ENCODE measurements at places on chromosomes 6 and 20.

DNA sequence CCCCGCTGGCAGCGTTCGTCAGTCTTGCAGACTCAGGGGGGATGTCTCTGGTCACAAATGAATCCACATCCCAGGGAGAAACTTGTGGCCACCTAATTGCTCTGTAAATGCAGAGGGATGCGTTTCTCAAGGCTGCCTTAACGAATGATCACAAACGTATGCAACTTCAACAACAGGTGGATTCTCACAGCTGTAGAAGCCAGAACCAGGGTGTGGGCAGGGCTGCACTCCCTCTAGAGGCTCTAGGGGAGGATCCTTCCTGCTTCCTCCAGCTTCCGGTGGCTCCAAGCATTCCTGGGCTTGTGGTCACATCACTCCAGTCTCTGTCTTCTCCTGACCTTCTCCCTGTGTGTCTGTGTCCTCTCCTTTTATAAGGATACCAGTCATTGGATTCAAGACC, 3.3 kb upstream of the TAF4 start:
- no peak for DNase-seq

- peak; percentile 30 for DNase-seq
Observed at GRCh38 chr20:7161690-7162089, 394.2 kb downstream of the BMP2 start.

DNA sequence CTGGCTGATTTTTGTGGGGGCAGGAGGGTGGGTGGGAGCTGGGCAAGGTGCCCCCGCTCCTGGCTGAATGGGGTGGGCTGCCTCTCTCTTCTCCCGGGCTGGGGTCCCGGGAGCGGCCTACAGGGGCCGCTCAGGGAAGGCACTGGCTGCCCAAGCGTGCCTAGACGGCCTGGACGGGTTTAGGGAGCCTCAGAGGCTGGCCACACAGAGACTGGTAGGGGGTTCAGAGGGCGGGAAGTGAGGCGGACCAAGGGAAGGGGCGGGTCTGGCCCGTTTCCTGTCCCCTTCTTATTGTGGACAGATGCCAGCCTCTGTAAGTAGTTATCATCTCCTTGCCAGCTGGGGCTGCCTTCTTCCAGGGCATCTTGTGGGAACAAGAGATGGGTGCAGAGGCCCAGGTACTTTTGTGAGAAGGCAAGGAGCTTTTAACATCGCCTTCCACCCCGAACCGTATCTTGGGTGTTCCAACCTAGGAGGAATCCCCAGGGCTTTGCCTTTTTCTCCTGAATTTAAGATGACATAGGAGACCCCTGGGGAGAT, 437 bp downstream of the CD40 start:
- peak; percentile 67 for DNase-seq

DNA sequence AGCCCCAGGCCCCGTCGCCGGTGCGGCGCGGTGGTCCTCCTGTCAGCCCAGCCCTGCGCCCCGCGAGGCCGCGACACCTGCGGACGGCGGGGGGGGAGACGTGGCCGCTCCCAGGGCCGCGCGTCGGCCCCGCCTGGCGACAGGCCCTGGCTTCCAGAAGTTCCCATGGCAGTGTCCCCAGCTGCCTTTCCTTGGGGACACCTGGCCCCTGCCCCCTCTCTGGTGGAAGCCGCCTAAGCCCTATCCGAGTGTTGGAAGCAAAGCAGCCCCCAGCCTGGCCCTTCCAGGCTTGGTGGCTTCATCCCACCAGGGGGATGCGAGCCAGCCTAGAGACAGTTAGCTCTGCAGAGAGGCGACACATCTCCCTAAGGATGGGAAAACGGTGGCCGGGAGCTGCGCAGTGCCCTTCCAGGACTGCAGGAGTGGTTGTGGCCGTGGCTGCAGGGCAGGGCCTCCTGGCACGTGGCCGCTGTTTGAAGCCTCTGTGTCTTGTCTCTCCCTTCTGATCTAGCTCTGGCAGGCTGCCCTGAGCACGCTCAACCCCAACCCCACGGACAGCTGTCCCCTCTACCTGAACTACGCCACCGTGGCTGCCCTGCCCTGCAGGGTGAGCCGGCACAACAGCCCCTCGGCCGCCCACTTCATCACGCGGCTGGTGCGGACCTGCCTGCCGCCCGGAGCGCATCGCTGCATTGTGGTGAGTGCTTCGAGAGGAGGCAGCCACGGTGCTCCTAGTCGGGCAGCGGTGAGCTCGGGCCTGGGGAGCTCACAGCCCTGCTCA, 816 bp downstream of the NPEPL1 start:
- DNase-seq = no peak

- no peak for DNase-seq
Observed at GRCh38 chr6:91816335-91816734, 1229.5 kb upstream of the MAP3K7 start.

DNA sequence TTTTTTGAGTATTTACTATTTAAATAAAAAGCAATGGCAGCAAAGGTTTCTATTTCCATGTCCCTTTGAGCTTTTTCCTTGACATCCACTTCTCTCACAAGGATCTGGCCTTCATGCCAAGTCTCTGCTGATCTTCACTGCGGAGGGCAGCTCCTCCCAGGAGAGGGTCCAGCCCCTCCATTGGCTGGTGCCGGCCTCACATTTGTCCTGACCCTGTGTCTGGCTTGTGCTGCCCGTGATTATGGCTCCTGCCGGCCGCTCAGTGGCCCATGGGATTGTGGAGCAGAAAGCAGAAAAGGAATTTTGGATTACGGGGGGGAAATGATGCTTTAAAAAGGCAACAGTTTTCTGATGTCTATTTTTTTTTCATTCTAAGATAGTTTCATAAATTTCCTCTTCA, 31.2 kb upstream of the PDE7B start:
- DNase-seq = no peak

- DNase-seq = peak; percentile 41
Observed at GRCh38 chr20:32017711-32018251, 7.5 kb downstream of the CCM2L start.

- no peak for DNase-seq
Observed at GRCh38 chr6:4103929-4104328, 25.0 kb upstream of the FAM217A start.

- DNase-seq = no peak
Observed at GRCh38 chr6:45272626-45273025, 55.5 kb upstream of the RUNX2 start.

DNA sequence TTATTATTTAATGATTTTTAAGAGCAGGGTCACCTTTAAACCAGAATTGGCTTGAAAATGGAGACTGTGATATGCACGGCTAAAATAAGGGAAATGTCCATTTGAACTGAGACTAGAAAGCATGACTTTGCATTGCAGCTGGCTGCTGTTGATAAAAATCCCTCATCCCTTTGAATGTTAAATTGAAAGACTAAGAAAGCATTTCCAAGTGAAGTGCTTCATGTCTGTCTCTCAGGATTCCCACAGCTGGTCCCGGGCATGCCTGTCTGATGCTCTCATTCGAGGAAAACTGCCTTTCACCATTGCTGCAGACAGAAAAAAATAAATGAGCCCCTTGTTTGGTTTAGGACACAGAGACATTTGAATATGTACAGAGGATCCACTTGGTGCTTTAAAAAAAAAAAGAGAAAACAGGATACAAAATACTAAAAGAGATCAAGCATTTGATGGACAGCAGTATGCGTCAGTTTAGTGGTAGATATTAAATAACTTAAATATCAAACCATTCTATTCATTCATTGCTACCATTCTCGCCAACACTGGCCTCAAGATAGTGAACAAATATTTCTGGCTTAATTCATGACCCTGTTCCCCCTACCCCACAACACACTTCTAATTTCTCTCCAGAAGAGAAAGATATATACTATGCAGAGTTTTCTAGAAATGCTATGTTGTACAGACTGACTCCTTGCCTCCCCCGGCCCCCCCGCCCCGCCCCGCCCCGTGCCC, 55.0 kb downstream of the TBC1D7 start:
- peak; percentile 35 for DNase-seq

DNA sequence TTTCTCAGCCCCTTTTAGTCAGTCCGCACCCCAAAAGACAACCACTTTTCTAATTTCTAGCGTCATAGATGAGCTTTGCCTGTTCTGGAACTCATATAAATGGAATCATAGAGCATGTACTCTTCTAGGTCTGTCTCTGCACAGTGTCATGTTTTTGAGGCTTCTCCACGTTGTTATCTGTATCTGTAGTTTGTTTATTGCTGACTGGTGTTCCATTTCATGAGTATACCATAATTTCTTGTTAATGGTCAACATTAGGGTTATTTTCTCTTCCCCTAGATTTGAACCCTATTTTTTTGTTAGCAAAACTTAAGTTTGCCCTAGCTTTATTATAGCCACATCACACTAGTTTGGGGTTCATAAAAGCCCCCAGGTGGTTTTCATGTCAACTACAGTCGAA, 16.2 kb upstream of the SGK2 start:
- DNase-seq = no peak

- no peak for DNase-seq
Observed at GRCh38 chr20:41123631-41124030, 13.7 kb upstream of the PLCG1 start.

DNA sequence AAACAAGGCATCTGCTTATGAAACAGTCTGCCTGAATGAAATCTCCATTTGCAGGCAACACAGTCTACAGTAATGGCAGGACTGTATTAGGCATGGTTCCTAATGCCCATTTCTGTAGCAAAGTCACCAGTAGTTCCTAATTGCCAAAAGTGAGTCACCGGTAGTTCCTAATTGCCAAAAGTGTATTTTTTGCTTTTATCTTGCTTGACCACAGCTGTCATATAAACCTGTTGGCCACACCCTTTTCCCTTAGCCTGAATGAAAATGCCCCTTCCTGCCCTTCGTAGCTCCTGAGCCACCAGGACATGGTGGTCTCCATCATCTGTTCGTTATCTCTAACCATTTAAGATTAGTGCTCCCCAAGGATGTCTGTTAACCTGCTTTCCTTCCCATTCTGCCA, 34.5 kb downstream of the MTHFD1L start:
- no peak for DNase-seq

Measured in NAMALWA (cell line).